IPS-NIHi11 (cell line): ENCODE measurements at places on chromosomes 2 and 18.

- no peak for DNase-seq
These were observed 192.7 kb upstream of the MEIS1 start for GRCh38 chr2:66242099-66242789.

- DNase-seq = no peak
These were observed 497.9 kb downstream of the EPHA4 start for GRCh38 chr2:221074238-221074637.

GRCh38 chr2:101806701-101807100 is 109.2 kb downstream of the MAP4K4 start:
- DNase-seq = no peak

GRCh38 chr18:70294471-70295191 is 5.8 kb downstream of the SOCS6 start:
- DNase-seq = no peak

DNA sequence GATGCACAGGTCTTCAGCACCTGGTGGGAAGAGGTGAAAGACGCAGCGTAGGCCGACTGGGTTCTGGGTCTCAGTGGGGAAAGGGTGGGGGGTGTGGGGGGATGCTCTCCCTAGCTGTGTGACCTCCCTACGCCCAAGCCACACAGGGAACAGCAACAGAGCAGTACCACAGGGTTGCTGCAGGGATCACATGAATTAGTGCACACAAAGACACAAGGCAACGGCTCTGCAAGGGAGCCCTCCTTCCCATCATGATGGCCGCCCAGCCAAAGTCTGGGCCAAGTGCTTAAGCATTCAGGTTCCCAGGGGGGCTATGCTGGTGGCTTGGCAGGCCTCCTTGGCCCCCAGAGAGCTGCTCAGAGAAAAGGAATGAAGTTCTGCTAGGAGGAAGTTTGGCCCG is 28.2 kb upstream of the GBX2 start:
- DNase-seq = no peak
